ENCODE measurements at places on chromosomes 5 and 9.
A peak's percentile ranks its signal among the peaks of the same experiment; 100 is the strongest.

DNA sequence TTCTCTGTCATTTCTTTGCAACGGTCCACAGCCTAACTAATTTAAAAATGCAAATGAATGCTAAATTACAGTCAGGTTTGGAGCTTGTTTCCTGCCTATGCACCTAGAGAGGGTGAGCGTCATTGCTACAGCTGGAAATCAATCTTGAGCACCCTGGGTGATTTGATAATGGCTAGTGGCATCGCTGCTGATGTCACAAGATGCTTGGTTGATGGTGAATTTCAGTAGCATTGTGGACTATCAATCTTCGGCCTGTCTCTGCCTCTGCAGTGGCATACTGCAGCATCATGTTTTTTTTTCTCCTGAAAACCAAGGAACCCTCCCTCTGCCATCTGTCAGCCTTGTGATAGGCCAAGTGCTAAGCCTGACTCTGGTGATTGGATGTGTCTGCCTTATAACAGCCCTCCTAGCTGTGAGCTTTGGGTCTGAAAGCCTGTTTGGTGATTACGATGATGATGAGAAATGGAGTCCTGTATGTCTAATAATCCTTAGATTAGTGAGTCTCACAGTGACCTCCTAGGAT, 75.3 kb downstream of the NMUR2 start:
- no peak for DNase-seq

DNA sequence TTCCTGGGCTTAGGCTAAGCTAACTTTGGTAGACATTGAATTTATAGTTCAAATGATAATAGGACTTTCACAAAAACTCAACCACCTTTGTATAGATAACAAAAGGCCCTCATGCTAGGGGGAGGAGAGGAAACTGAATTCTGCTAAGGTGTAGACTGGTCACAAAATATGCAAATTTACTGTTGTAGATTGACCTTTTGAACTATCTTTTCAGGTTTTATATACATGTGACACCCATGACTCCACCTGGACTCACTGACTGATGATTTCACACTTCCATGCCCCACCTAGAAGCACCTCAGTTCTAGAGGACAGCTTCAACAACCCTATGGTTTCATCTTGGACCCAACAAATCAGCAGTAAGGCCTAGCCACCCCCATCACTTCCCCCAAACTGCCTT, 165.7 kb downstream of the CEMIP2 start:
- no peak for DNase-seq

GRCh38 chr5:110058175-110058574, 368.4 kb downstream of the MAN2A1 start:
- no peak for DNase-seq

DNA sequence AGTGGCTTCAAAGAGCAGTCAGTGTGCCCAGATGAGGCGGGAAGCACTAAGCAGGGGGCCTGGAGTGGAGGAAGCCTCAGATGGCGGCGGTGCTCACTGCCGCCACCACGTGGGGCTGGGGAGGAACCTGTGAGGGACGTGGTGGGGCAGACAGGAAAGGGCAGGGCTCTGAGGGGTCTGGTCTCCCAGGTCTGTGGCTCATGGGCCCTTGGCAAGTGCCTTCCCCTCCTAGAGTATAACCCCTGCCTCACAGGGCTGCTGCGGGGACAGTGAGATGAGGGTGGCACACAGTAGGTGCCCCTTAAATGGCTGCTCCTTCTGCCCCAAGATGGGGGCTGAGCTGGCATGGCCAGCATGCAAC, 26.6 kb downstream of the NR5A1 start:
- DNase-seq = peak; percentile 35

DNA sequence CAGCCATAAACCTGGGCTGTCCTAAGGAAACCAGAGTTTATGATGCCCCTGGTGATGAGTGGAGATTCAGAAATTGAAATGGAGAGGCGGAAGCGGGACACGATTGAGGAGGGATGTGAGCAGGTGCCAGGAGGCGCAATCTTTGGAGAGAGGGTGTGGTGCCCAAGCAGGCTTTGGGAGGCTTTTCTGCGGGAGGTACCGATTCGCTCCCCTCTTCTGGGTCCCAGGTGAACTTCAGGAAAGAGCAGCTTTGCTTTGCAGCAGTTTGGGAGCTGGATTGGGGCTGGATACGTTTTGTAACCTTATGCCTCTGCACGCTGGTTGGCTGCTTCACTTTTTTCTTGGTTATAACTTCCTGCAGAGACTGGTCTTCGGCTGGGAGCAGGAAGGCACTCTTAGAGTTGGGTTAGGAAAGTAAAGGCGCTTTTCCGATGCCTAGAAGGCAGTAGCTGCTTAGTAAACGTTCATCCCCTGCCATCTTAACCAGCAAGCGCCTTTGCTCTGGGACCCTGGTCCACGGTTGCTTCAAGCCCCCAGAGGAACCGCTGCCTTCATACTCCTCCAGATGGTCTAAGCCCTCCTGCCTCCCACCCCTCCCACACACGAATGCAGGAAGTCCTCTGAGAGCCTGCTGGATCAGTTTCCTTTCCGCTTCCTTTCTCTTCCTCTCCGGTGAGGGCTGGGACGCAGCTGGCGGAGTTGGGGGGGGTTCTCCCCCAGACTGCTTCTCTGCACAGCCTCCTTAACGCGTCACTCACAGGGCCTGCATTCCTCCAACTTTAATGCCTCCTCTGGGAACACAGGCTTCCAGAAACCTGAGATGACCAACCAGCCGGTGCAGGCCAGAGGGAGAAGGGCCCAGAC, 15.2 kb upstream of the NEK6 start:
- DNase-seq = no peak

GRCh38 chr5:67426961-67427849, 230.6 kb upstream of the CD180 start:
- no peak for DNase-seq

DNA sequence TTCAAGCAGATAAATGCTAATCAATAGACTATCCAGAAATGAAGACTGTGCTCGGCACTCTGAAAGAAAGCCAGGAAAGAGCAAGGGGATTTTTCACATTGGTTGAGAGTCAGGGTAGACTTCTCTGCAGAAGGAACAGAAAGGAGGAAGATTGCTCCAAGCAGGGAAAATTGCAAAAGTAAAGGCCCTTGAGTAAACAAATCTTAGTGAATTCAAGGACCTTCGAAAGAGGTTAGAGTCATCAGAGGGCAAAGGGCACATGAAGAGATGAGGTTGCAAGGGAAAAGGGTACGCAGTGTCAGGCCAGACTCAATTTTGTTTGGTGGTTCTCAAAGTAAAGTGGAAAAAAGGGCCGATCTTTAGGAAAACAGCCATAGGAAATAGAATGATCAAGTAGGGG, 157.6 kb upstream of the RAI14 start:
- DNase-seq = no peak

DNA sequence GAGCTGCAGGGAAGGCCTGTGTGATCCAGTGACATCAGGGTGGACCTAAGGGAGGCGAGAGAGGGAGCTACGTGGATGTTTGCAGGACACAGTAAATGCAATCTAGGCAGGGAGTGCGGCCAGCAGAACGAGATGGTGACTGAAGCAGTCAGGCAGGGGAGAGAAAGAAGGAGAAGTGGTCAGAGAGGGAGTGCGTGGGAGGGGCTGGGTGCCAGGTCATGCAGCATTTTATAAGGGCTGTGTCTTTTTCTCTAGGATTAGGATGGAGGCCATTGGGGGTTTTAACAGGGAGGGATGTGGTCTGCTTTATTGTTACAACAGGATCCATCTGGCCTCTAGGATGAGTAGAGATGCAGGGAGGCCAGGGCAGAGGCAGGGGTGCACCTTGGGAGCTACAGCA, 80.4 kb downstream of the DCP2 start:
- no peak for DNase-seq

- DNase-seq = peak; percentile 67
Measured at GRCh38 chr9:90065851-90066250, 461.0 kb downstream of the GADD45G start.

DNA sequence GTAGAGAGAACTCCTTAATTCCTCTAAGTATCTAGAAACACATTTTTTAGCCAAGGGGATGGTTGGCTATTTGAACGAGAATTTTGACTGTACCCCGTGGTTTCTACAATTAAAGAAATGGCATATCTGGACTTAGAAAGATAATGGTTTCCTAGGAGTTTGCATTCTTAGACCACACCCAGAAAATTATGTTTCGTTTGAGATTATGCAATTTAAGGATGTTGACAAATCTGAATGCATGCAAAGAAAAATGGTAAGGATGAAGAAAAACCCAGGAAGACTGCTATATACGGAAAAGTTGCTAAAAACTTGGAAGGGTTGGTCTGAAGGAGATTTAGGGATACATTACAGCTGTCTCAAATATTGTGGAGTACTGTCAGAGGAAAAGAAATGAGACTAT, 538.5 kb upstream of the WWC1 start:
- DNase-seq = no peak

- peak; percentile 90 for DNase-seq
Measured at GRCh38 chr5:177402271-177403043, 2.0 kb upstream of the PFN3 start.

DNA sequence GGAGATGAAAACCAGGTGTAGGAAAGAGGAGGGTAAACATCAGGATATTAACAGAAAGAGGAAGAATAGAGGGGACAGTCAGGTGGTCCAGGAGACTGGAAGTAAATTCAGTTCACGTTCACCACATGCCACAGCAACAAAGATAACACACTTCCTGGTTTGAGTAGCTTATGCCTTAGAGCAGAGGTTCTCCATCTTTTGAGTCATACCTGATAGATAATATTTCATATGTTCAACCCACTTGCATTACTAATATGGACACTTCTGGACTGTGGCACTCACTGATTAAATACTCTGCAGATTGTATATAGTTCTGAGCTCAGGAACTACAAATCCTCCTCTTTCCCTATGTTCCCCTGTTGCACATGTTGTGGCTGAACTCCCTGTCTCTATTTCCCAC, 179.9 kb upstream of the NR3C1 start:
- DNase-seq = no peak
